ENCODE measurements at places on chromosomes 16 and 17.

DNA sequence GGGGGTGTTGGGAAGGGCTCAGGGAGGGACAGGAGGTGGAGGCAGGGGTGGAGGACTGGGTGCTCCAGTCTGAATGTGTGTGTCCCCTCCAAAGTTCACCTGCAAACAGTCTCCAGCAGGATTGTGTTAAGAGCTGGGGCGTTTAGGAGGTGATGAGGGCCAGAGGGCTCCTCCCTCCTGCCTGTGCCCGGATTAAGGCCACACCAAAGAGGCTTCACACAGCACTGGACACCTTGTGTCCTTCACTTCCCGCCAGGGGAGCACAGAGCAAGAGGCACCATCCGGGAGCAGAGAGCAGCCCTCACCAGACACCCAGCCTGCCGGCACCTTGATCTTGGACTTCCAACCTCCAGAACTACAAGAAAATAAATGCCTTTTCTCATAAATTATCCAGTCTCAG, 30.2 kb upstream of the ENPP7 start:
- DNase-seq = no peak

DNA sequence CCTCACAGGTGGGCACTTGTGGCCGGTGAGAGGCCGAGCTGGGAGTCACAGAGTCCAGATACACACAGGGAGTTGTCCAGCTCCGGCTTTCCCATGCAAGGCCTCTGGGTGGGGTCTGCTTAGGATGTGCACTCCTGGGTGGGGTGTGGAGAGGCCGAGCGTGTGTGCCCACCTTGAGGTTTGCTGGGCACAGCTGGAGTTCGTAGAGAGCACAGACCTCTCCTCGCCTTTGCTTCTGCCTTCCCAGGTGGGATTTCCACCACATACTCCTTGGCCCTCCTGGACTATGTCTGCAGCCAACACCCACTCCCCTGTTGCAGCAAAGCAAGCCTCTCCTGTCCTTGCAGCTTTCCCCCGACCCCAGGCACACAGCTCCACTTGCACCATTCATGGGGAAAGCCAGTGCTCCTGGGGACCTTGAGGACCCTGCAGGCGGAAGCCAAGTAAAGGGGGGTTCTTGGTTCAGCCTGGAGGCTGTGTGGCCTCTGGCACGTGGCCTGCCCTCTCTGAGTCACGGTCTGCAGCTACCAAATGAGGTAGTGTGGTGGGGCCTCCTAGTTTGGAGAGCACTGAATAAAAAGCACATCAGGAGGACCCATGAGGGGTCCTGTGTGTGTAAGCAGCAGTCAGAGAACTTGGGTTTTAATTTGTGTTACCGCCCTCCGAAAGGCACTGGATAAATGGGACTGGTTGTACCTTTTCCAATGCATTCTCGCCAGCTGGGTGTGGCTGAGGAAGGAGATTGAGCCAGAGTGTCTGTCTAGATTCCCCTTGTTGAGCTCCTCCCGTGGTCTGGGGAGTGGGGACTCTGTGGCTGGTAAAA, 31.5 kb downstream of the MPRIP start:
- DNase-seq = no peak

DNA sequence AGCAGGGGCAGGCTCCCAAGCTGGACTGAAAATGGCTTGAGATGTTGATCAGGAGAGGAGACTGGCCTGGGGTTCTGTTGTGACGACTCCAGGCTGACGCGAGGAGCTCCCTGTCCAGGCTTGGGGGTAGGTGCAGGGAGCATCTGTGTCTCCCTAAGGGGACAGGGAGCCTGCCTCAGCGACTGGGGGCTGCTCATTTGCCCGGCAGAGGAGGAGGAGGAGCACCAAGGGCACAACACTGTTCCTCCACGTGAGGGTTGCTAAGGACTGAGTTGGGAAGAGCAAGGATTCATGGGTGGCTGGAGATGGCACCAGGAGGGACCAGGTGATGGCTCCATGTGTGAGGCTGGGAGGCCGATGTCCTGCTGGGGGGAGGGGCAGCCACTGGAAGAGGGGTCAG, 53.3 kb downstream of the USP22 start:
- no peak for DNase-seq

- DNase-seq = no peak
Measured at GRCh38 chr17:6657633-6658287, 6.2 kb downstream of the C17orf100 start.

- no peak for DNase-seq
Measured at GRCh38 chr17:4505187-4505586, 6.5 kb downstream of the SPNS2 start.

GRCh38 chr16:86211265-86211664, 299.1 kb upstream of the FOXF1 start:
- DNase-seq = no peak

GRCh38 chr16:12339686-12340085, 363.2 kb downstream of the SNX29 start:
- no peak for DNase-seq

DNA sequence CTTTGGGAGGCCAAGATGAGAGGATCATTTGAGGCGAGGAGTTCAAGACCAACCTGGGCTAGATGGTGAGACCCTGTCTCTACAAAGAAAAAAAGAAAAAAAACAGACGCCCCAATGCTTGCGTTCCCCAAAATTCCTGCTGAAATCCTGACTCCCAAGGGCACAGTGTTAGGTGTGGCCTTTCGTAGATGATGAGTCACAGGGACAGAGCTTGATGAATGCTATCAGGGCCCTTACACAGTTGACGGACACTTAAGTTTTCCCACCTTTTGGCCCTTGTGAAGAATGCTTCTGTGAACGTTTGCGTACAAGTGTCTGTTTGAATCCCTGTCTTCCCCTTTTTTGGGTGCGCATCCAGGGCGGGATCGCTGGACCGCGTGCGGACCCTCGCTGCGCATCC, 16.5 kb upstream of the ZNF750 start:
- no peak for DNase-seq

DNA sequence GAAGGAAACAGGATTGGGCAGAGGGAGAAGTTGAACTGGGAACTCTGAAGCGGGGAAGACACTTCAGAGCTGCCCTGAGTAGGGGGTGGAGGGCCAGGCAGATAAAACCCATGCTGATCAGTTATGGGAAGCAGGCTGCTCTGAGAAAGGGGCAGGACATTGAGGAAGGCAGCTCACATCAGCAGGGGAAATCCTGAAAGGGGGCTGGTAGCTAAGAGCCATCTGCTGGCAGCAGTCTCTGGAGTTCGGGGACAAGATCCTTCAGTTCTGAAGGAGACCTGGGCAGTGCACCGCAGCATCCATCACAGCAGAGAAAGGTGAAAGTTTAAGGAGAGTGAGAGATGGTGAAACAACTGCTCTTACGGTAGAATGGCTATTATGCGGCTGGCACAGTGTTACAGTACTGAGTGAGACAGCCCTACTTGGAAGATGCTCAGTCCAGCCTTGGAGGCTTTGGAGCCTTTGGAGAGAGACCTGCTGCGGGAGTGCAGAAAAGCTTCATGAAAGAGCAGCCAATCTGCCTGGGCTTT, 5.4 kb upstream of the KIF18B start:
- no peak for DNase-seq

DNA sequence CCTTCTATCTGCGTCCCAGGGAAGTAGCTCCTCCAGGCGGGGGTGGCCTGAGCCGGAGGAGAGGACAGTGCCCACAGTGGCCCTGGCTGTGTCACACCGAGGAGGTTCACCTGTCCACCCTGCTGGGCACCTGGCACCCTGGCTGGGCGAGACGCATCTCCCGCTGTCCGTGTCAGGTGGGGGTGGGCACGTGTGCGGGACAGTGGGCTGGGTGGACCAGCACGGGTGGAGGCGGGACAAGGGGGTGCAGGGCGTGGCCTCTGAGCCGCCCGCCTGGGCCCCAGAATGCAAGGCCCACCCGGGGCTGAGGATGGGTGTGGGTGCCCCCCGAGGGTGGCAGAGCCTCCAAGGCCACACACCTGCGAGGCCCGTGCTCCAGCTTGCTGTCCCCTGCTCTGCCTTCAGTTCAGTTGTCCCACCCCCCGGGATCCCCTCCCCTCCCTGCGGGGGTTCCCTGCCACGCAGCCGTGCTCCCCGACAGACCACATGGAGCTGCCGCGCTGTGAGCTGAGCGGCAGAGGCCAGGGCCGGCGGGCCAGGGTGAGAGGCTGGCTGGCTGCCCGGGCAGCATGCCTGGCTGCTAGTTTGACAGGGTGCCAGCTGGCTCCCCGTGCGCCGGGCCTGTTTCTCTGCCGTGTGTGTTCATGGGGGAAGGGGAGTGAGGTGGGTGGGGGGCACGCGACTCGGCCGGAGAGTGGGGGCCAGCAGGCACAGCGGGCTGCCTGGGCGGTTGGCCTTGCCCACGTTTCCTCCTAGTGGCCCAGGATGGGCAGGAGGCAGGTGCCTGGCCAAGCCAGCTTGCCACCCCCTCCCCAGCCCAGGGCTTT, 33.9 kb downstream of the BAHCC1 start:
- DNase-seq = no peak

GRCh38 chr16:15757630-15758251, 99.1 kb downstream of the MYH11 start:
- DNase-seq = no peak

GRCh38 chr16:27318392-27319256, 4.8 kb downstream of the IL4R start:
- DNase-seq = peak; percentile 64

GRCh38 chr17:29573871-29574731, 5.6 kb downstream of the TP53I13 start:
- no peak for DNase-seq

- no peak for DNase-seq
Measured at GRCh38 chr16:66988197-66988788, at the start of gene CES4A. TSS of gene CES4A (plus strand) at chr16:66988589. CDS start at chr16:66988773, 184 bp downstream.

GRCh38 chr16:69315486-69316311, 4.5 kb downstream of the VPS4A start:
- no peak for DNase-seq

- no peak for DNase-seq
Measured at GRCh38 chr16:5722116-5722619, 624.6 kb upstream of the EEF2KMT start.

DNA sequence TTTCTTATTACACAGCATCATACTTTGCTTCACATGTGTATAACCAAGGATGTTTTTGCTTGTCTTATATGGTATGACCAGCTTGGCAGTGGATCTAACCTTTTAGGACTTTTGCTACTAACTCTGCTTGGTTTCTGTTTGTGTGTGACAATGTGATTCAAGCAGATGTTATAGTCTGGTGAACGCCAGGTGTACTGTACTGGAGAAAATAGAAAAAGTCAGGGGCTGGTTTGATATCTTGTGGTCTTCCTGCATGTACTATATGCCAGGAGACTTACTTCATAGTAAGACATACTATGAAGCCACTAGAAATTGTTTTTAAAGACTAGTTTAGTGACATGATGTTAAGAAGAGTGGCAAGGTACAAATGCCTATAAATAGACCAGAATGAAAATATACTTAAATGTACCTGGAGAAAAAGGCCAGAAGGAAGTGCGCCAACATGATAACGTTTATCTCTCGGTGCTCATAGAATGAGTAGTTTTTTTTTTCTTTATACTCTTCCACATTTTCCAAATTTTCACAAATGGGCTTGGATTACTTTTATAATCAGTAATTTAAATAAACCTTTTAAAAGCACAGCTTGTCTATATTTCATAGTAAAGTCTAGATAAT, 112.3 kb downstream of the PRKCA start:
- DNase-seq = no peak

- no peak for DNase-seq
Measured at GRCh38 chr17:49519781-49520180, 24.7 kb downstream of the NGFR start.

DNA sequence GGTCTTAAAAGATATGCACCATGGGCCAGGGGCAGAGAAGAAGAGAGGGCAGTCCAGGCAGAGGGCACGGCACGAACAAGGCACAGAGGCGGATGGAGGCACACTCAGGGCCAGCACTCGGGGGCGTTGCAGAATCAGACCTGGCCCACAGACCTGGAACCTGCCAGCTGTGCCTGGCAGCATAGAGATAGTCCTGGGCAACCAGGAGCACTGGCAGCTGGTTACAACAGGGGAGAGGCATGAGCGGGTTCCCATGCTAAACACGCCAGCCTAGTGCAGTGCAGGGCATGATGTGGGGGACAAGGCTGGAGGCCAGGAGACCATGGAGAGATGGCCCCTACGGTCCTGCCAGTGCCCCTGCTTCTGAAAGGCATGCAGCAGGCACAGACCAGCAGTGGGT, 56.9 kb upstream of the RBFOX3 start:
- DNase-seq = no peak

GRCh38 chr16:79950932-79951719, 350.6 kb upstream of the MAF start:
- DNase-seq = peak; percentile 68

- no peak for DNase-seq
Measured at GRCh38 chr16:87951552-87952538, 611 bp downstream of the BANP start.

- peak; percentile 17 for DNase-seq
Measured at GRCh38 chr17:10318535-10318934, 54.3 kb downstream of the MYH13 start.

DNA sequence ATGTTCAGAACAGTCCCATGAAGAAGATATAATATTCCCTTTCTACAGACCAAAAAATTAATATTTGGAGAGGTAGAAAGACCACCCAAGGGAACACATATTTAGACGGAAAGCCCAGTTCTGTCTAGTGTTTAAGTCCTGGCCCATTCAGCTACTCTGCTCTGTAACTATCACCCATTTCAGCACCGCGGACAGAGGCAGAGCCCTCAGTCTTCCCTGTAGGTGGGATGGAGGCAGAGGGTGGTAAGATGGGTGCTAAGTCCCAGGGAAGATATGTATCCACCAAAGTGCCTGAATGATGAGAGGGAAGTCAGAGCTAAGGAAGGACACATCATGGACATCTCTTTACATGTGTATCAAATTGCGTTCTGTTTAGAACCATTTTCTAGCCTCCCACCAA, 27.8 kb upstream of the C16orf78 start:
- DNase-seq = no peak

DNA sequence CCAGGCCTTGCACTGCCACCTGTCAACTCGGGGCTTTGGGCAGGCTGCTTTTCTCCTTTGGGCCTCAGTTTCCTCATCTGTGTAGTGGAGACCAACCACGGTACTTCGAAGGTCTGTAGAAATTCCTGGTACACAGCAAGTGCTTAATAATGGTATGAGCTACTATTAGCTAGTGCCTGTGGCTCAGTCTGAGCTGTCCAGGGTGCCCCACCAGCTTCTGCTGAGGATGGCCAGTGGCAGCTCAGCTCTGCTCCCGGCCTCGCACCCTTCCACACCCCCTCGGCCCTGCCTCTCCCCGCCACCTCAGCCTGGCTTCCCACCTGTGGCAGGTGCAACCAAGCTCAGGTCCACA, 26.2 kb upstream of the PLCG2 start:
- no peak for DNase-seq

Data from inflammatory macrophage treated with lipopolysaccharide for 4 hours (primary cell).